ENCODE measurements at places on chromosomes 16 and 17.

DNA sequence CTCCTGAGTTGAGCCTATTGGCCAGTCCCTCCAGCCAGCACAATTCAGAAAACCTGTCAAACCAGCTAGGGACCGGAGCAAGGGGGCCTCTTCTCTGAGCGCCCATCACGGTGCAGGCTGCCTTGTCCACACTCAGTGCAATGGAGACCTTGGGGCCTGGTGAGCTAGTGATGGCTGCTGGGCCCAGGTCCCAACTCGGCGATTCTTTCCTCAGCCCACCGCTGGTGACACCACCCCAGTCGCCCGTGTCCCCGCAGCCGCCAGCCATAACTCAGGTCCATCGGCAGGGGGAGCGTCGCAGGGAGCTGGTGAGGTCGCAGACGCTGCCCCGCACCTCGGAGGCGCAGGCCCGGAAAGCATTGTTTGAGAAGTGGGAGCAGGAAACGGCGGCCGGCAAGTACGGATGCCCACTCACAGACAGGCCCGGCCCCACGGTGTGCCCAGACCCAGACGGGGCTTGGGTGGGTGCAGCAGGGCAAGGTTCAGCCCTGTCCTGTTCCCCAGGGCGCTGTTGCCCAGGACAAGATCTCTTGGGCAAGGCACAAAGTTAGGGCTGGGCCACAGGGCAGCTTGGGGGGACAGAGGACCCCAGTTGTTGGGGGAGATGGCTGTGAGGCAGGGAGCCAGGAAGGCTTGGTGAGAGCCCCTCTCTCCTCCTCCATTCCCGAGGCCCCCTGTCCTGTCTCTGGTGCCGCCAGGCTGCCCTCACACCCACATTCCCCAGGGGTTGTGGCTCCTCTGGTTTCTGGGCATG lies 10.8 kb downstream of the SMTNL2 start:
- DNase-seq: peak; percentile 18

DNA sequence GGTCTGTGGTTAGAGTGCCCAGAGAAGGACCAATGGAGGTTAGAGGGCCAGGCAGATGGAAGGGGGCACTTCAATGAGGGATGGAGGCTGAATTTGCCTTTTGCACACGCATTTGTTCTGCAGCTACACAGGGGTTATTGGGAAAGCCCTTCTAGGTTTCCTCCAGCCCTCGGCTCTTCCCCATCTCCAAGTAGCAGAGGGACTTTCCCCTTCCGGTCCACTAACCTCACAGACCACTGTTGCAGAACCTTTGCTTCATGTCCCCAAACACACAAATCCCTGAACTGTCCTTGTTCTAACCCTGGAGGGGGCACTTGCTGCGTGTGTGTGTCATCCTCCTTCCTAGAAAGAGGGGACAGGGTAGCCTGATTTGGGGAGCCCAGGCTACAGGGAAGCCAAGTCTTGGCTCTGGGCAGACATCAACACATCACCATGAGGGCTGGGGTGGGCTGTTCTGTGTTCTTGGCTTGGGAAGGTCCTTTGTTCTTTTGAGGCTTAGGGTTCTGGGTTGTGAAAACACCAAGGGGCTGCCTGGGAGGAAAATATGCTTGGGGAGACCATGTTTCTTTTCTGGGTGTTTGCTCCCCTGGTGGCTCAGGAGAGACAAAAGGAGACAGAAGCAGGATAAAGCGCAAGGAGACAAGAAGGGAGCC lies 7.3 kb upstream of the NR1D1 start:
- DNase-seq: no peak

- no peak for DNase-seq
These were observed 116.3 kb downstream of the USP22 start for GRCh38 chr17:20926532-20926931.

GRCh38 chr17:52410781-52411180 lies 252.3 kb upstream of the CA10 start:
- no peak for DNase-seq

DNA sequence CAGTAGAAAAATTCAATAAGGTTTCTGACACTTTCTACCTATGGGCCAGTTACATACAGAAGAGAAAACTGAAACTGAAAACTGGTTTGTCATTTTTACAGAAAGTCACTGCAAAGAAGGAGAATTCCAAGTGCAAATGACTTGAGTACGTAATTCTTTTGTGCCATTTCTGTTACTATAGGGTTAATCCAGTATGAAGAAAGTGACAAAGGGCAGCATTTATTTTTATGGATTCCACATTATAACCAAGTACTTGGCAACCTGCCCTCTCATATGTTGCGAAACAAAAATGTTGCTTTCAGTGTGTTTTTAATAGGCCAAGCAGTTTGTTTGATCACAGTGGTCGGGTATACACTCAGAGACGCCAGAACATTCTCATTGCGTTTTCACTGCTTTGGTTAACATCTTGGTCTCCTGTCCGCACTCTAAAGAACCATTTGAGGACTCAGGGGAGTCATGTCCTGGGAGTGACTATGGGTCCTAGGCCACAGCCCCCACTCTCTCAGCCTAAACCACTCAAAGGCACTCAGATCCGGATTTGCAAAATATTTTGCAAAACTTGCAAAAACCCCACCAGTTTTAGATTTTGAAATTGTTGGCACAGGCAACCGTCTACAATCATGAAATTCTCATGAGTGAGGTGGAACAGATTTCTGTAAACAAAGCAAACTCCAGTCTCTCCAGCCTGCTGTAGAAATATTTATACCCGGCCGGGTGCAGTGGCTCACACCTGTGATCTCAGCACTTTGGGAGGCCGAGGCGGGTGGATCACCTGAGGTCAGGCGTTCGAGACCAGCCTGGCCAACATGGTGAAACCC lies 15.4 kb upstream of the HELZ start:
- no peak for DNase-seq

DNA sequence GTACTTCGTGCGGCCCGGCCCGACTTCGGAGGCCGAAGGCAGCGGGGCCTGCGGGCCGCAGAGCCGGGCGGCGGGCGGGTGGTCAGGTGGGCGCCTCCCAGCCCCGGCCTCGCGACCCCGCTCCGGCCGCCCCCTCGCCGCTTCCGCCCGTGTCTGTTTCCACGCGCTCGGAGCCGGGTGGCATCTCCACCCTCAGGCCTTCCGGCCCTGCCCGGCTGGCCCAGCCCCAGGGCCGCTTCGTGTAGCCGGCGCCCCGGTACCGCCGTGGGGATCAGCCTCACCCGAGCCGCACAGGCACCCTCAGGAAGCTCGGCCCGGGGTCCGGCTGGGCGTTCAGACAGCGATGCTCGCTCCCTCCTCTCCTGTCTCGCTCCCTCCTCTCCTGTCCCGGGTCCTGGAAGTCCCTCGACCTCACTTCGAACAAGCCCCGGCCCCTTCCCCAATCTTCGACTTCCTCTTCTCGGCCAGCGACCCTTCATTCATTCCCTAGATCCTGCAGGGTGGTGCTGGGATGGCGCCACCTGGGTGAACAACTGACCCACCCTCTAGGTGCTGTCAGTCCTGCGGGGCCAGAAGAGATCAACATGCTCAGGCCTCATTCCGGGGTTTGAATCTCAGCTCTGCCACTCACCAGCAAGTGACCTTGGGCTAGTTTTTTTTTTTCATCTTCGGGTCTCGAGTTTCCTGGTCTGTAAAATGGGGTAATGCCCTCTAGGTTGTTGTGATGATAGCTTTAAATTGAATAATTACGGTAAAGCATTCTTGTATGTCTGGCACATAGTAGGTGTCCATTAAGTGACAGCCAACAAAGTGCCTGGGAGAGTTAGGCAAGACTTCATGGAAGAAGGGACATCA lies 610 bp downstream of the VPS4A start:
- peak; percentile 37 for DNase-seq

- DNase-seq: no peak
These were observed 2.7 kb downstream of the NOXO1 start for GRCh38 chr16:1978476-1979120.

GRCh38 chr17:48591255-48592056 lies 1.4 kb upstream of the HOXB3 start:
- no peak for DNase-seq

GRCh38 chr16:7086822-7087616 lies 245.6 kb upstream of the RBFOX1 start:
- DNase-seq: no peak

DNA sequence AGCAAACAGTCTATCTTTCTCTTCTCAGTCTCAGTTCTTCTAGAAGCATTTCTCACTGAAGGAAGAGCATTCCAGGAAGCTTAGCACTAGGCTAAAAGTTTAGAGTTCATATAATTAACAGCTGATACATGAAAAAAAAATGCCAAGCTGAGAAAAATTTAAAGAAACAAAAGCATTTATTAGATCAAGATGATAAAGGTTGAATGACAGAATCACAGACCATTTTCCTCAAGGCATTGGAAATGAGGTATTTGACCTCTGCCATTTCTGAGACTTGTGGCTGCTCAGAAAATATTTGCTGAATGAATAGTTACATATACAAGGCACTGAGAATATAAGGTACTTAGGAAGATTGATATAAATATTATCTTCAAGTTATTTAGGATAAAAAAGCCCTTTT lies 901.6 kb upstream of the GOT2 start:
- DNase-seq: no peak

GRCh38 chr17:45411348-45412105 lies 21.1 kb downstream of the ARHGAP27 start:
- DNase-seq: no peak

GRCh38 chr17:1003972-1004768 lies 7.2 kb downstream of the TIMM22 start:
- no peak for DNase-seq

GRCh38 chr17:602436-602835 lies 112.2 kb downstream of the VPS53 start:
- DNase-seq: no peak

DNA sequence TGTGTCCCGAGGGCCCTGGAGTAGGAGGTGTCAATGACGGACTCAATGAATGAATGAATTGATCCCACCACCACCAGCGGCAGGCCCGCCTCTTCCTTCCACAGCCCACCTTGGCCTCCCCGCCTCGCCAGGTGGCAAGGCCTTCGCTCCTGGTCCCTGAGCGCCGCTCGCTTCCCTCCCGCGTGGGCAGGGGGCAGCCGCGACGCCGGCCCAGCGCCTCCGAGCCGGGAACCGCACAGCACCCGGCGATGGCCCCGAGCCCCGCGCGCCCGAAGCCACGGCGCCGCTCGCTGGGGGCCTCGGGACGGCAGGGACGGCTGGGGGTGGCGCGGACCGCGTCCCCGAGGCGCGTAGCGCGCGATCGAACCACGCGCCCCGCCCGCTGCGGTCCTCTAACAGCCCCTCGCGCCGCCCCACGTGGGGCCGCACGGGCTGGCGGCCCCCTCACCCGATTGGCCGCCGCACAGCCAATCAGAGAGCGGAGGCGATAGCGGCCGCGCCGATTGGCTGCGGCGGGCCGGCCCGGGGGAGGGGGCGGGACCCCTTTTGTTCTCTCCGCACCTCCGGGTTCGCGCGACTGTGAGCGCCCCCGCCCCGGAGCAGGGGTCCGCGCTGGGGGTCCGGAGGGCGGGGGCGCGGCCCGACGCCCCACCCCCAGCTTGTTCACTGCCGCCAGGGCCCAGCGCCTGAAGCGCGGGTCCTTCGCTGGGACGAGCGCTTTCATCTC lies 31.4 kb downstream of the ACTG1 start:
- peak; percentile 70 for DNase-seq

- DNase-seq: no peak
These were observed 43.5 kb downstream of the GPRC5B start for GRCh38 chr16:19841184-19841583.

DNA sequence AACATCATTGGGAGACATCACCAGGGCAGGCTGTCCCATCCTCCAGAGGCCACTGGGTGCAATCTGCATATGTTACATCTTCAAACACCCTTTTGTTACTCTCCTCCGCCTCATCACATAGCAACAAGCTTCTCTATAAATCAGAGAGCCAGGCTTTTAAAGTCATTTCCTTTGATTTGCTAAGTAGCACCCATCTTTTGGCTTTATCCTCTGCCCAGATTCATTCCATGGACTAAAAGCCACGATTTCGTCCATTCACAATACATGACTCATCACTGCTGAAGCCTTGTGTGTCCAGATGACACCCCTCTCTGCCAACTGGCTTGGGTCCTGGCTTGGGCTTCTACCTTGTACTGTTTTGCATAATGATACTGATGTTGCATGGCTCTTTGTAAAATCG lies 2.0 kb upstream of the KRT38 start:
- no peak for DNase-seq

GRCh38 chr17:51132964-51133319 lies 12.3 kb upstream of the SPAG9 start:
- DNase-seq: no peak

GRCh38 chr17:2954898-2955445 lies 108.4 kb downstream of the OR1D5 start:
- DNase-seq: peak; percentile 24

- no peak for DNase-seq
These were observed 11.0 kb downstream of the HSD11B2 start for GRCh38 chr16:67441907-67442306.

GRCh38 chr17:55413825-55414489 lies 7.7 kb downstream of the MMD start:
- DNase-seq: peak; percentile 30

DNA sequence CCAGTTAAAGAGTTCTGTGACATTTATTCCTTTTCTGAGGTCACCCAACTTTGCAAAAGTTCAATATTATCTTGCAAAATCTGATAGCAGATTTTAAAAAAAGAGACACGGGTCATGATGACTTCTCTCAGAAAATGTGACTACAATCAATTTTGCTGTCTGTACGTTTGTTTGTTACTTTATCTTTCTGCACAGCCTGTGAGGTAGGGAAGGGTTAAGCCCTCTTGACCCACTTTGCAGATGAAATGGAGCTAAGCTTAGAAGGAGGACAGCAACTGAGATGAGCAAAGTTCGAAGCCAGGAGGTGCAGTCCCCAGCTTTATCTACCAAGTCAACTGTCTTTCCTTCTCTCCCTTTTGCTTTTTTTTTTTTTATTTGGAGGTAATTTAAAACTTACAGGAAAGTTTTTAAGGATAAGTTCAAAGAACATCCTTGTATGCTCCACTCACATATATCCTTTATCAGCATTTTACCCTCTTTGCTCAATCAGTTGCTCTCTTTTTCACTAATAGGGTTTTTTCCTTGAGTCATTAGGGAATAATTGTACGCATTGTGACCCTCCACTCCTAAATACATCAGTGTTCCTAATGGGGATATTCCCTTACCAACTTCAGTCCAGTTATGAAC lies 86.8 kb downstream of the MSI2 start:
- DNase-seq: no peak

DNA sequence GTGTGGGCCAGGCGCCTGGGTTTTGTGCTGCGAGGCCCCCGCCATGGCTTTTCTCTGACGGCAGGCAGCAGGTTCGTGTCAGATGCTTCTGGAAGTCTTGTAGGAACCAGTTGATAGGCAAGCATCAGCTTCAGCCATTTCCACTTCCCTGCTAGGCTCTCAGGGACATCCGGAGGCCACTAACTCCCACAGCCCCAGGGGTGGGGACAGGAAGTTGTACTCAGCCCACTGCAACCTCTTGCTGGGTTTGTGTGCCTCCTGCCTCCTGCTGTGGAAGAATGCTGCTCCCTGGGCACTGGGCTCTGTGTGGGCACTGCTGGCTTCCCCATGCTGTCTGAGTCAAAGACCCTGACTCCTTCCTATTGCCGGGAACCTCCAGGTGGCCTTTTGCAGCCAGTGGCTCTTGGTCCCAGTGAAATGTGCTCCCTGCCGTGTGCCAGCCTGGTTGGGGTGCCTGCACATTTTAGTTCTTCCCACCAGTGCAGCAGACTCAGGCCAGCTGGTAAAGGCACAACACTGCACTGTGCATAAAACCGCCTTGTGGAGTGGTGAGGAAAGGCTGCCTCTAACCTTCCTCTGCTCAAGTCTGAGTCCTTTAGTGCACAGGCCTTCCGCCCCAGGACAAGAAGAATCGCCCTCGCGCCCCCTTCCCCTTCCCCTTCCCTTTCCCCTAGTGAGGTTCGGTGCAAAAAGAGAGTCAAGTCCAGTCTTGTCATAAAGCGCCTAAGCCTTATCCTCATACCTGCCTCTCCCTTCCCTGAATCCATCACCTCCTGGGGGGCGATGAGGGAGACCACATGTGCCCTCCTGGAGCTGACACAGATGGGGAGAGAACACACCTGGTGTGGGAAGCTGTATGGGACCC lies 16.6 kb downstream of the LDHD start:
- DNase-seq: peak; percentile 54

Measured in CD4-positive, alpha-beta T cell treated with Interleukin-21 for 1 hour (primary cell).